ENCODE measurements at places on chromosomes 13 and 19.

GRCh38 chr13:108860418-108860817 lies 231.0 kb downstream of the MYO16 start:
- no peak for DNase-seq

GRCh38 chr13:98364647-98365046 lies 187.6 kb upstream of the RNF113B start:
- no peak for DNase-seq

GRCh38 chr13:99062593-99062992 lies 84.7 kb upstream of the DOCK9 start:
- no peak for DNase-seq

DNA sequence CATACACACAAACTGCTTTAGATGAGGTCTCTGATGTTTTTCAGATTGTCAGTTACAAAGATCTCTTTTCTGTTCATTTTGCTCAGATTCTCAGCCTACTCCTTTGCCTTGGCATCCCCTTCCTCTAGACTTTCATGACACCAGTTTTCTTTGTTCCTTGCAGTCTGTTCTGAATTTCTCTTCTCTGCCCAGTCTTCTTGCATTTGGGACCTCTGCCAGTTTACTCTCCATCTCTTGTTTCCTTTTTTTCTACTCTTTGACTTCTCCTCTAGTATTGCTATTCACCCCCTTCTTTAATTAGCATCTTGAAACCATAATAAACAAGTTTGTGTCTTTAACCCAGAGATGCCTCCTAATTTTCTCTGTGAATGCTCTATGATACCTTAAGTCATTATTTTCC lies 26.1 kb downstream of the EDNRB start:
- DNase-seq = no peak

- DNase-seq = no peak
Observed at GRCh38 chr19:33197591-33198000, 3.5 kb downstream of the LRP3 start.

- DNase-seq = no peak
Observed at GRCh38 chr19:42024622-42025111, 30.6 kb upstream of the ATP1A3 start.

DNA sequence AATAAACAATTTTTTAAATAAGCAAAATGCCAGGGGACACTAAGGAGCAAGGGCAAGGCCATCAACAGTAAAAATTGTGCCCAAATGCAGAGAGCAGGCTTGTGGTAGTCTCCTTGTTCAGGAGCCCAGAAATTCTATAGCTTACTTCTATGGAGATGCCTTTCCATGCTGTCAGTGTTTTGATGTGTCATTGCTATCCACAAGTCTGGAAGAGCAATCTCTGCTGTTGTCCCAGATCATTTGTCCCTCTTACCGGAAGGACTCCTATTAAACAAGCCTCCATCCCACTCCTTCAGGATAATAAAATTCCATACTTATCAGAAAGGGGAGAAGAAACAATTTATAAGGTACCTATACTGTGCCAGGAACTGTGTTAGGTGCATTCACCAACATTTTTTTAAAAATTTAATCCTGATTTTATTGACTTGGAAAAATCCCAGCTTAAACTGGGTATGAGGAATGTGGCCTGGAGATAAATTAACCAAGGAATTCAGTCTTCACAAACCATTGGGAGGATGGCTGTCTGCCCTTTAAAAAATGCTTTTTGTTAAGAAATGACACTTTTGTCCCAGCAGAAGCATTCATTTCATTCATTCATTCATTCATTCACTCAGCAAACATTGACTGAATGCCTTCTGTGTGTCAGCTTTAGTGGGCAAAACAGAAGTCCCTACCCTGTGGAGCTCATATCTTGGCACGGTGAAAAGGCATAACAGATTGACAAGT lies 26.8 kb upstream of the CYSLTR2 start:
- no peak for DNase-seq

DNA sequence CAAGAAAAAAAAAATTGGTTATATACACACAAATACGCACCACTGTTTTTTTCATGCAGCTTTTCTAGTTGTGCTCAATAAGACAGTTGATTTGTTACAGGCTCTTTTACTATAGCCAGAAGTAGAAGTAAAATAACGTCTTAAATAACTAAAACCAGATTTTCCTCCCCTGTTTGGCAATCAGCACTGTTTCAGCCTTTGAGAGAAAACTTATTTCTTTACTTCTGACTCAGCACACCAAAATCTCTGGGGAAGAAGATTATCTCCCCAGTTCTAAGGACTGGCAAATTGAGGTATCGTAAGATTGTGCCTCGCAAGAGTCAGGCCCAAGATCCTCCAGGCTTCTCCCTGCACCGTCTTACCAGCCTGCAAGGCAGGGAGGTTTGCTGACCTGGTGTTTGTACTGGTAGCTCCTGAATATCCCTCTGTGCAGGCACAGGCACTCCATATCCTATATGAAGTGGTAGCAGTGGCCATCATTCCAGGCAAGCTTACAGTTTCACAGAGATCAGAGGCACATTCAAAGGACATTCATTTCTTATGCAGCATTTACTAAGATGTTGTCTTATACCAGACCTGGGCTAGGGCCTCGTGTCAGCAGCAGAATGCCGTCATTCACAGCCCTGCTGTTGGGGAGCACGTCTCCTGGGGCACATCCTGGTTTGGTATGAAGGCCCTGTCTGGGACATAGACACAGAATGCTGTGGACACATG lies 268.2 kb downstream of the ZNF536 start:
- DNase-seq = no peak

DNA sequence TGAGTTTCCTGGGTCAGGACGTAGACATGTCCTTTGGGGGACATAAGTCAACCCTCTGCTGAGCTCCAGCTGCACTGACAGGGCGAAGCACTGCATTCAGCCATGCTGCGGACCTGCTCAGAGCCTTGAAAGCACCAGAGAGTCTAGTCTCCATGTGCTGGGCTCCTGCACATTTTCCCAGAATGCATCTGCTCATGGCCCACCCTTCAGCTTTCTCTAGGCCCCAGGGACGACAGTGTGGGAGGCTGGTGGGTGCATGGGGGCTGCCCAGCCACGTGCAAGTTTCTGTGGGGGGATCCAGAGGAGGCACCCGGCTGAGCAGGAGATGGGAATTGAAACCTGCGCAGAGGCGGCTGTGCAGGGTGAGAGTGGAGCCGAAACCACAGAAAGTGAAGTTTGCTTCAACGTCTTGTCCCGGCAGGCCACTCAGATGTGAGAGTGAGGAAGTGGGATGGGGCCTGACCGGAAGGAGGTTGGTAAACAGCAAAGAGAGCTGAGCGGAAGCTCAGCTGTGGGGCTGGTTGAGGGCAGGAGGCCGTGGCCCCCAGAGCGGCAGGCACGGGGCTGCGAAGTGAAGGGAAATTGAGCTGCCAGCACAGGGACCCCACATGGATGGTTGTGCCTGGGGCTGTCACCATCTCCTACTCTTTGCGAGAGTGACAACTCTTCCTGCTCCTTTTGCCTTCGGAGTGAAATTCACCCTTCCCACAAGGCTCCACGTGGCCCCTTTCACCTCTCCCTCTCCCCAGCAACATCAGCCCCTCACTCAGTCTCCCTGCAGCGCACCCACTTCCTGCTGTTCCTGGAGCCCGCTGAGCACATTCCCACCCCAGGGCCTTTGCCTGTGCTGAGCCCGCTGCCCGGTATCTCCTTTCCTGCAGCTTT lies 11.8 kb downstream of the PGLS start:
- DNase-seq = peak; percentile 72

Data from CD4-positive, alpha-beta T cell treated with Interferon gamma for 1 hour (primary cell).